ENCODE measurements at places on chromosomes 7 and 10.

GRCh38 chr10:90889636-90890035 is 17.9 kb downstream of the RPP30 start:
- no peak for DNase-seq

DNA sequence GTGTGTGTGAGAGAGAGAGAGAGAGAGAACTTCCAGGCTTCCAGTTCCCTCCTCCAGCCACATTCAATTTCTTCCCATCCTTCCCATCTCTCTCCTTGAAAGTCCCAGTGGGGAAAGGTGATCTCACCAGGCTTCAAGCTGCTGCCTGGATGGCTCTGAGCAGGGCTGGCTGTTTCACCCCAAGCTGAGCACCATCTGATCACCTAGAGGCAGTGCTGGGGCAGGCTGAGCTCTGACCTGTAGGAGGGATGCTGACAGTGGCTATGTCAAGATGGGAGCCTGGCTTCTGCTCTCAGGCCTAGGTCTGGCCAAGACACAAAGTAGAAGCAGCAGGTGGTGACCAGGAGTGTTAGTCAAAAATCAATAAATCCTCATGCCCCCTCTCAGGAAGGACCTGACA is 370.8 kb downstream of the PLXNA4 start:
- no peak for DNase-seq

- no peak for DNase-seq
These were observed 165.7 kb downstream of the HECW1 start for GRCh38 chr7:43278088-43278644.

- DNase-seq, result peak; percentile 16
These were observed 32.8 kb upstream of the PHF14 start for GRCh38 chr7:10940704-10941355.

GRCh38 chr7:132379292-132379691 is 197.0 kb downstream of the PLXNA4 start:
- DNase-seq, result no peak

- no peak for DNase-seq
These were observed 67.3 kb downstream of the CACUL1 start for GRCh38 chr10:118687472-118687871.

DNA sequence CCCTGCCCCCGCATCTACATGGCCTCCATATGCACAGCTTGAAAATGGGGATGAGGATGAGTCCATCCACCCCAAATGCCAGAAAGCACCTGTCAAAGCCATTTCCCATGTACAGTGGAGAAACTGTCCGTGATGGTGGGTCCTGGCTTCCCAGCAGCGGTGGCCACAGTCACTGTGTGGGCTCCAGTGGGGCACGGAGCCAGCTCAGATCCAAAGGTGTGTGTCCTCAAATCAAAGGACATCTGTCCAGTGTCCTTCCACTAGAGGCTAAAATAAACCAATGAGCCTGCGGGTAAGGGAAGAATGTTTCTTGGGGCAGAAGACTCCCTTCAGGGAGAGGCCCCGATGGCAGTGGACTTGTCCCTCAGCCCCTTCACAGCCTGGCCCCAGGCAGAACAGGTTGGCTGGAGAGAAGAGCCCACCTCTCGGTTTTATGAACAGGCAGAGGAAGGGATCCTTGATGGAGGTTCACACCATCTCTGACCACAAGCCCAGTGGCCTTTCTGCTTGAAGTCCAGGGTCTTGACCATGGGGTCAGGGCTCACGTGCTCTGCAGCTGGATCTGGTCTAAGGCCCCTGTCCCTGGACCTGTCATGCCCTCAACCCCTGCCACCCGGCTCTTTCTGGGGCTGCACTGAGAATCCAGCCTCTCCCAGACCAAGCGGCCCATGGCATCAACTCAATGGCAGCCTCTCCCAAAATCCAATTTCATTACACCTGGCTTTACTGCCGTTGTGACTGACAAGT is 106.9 kb downstream of the TCERG1L start:
- DNase-seq, result no peak

DNA sequence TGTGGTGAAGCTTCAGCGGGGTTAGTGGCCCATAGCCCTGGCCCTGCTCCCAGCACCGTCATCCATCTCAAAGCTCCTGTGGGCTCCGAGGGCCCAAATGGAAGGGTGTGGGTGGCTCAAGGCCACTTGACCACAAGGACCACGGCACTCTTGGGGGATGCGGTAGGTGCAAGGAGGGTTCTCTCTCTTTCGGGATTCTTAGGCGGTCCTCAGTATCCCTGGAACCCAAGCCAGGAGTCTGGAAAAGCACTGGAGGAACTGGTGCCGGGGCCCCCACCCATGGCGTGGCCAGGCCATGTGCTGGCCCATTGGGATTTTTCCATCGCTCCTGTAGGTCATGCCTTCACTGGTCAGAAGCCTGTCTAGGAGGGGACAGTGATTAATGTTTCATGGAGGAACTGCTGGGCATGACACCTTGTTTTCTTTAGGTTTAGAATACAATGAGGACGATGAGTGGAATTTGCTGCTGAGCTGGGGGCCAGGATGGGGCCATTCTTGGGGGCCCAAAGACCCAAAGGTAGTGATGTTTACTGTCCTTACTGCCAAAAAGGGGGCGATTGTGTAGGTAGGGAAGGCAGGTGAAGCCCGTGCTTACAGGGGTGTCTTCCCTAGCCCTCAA is 16.7 kb downstream of the AQP1 start:
- no peak for DNase-seq

GRCh38 chr10:14487488-14487883 is 156.8 kb upstream of the FRMD4A start:
- no peak for DNase-seq

- no peak for DNase-seq
These were observed 212.1 kb downstream of the DGKB start for GRCh38 chr7:14690486-14690885.

GRCh38 chr10:76305930-76306615 is 874.6 kb downstream of the LRMDA start:
- no peak for DNase-seq

GRCh38 chr10:19290770-19291169 is 242.2 kb downstream of the MALRD1 start:
- DNase-seq, result no peak

DNA sequence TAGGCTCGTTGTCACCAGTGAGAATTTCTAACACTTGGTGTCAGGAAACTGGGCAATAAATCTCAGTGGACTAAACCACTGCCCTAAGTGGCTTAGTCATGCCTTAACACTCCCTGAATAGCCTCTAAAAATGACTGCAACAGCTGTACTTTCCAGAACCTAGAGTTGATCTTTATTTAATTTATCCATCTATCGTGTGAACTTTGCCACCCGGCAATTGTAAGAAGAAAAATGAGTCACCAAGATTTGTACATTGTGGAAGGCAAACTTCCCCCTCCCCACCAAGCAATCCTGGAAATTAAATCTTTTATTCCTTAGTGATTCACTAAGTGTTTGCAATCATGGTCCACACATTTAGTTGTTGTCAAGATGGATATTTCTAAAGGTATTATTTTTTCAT is 47.1 kb downstream of the NXPH1 start:
- DNase-seq, result no peak

- DNase-seq, result no peak
These were observed 567 bp downstream of the KCNH2 start for GRCh38 chr7:150977382-150978125.

GRCh38 chr10:24344279-24344678 is 135.3 kb downstream of the KIAA1217 start:
- DNase-seq, result no peak

DNA sequence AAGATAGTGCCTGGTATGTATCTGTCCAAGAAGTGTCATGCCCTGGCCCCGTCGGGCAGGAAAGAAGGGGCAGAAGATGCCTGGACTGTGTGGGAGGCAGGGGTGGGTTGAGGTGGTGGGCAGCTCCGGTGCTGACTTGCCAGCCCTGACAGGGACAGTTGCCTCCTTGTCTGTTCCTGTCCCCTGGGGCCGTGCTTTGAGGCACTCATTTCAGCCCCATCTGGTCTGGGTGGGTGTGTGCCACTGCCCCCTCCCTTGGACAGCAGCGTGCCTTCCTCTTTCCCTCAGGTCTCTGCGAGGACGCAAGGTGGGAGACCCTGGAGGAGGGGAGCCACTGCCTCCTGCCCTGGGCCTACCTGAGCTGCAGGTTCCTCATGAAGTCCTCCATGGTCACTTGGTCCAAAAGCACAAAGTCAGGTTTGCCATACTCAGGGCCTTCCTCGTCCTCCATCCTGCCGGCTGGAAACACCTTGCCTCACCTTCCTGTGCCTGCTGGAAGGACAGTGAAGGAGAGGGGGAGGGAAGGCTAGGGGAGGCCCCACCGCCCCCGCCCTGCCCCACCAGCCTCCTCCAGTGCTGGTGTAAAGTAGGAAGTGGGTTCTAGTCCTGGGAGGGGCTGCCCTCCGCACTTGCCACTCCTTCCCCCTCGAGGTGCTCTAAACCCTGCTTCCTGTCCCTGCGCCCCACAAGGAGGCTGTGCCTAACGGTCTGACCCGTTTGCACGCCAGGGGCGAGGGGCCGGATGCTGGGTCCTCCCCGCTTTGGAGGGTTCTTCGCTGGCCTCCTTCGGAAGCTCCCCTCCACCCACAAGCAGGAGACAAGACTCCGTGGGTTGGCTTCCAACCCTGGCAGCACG is at the start of gene MYO1G:
TSS of gene MYO1G (minus strand) at position 505 of the 856 bp plus-strand sequence. CDS start at position 451, 54 bp downstream.
- no peak for DNase-seq

DNA sequence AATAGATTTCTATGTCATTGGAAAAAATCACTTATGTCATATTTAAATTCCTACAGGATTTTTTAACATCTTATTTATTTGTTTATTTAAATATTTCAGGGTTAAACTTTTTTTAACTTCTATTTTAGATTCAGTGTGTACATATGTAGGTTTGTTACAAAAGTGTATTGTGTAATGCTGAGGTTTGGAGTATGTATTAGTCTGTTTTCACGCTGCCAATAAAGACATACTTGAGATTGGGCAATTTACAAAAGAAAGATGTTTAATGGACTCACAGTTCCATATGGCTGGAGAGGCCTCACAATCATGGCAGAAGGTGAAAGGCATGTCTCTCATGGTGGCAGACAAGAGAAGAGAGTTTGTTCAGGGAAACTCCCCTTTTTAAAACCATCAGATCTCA is 65.4 kb downstream of the MGAM2 start:
- DNase-seq, result no peak

- DNase-seq, result no peak
These were observed 247.3 kb downstream of the SUGCT start for GRCh38 chr7:40382145-40382544.

GRCh38 chr7:129748356-129749109 is 137.0 kb downstream of the NRF1 start:
- DNase-seq, result no peak

DNA sequence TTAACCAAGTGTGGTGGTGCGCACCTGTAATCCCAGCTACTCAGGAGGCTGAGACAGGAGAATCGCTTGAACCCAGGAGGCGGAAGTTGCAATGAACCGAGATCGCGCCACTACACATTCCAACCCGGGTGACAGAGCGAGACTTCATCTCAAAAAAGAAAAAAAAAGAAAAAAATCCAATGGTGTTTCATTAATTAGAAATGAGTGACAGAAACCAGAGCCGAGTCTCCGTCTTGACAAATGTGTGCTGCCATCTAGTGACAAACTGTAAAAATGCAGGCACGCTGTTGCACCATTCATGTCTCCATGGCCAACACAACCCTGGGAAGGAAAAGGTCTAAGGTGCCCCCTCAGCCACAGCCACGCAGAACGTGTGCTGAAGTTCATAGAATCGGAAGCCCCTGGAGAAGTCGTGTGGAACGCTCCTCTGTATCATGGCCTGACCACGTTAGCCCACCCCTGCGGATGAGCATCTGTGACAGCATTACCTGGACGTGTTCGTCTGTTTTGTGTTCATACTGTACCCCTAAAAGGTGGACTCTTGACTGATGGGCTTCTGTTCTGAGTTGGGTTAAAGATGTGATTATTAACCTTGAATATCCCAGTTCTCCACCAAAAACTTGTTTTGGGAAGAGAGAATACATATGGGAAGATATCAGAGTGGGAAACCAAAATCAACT is 94.9 kb downstream of the LYZL2 start:
- DNase-seq, result no peak

GRCh38 chr7:106425017-106425719 is 140.4 kb upstream of the NAMPT start:
- no peak for DNase-seq

GRCh38 chr7:36573066-36573465 is 151.2 kb downstream of the AOAH start:
- DNase-seq, result no peak

DNA sequence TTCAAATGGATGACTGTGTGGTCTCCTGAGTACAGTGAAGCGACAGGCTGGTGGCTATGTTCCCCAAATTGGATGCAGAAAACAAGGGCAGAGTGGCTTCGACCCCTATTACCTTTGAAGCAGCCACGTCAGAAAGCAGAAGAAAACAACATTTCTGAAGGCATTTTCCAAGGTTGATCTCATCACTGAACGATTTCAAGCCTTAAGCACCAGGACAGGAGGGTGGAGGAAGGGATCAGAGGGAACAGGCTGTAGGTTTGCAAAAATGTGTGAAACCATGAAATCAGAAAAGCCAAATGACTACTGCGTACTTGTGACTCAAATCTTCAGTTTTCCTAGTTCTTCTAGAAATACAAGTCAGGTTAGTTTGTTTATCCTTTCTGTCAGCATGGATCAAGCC is 181.0 kb upstream of the TMEM106B start:
- no peak for DNase-seq

- no peak for DNase-seq
These were observed 59.6 kb downstream of the ZNF800 start for GRCh38 chr7:127332880-127333279.

DNA sequence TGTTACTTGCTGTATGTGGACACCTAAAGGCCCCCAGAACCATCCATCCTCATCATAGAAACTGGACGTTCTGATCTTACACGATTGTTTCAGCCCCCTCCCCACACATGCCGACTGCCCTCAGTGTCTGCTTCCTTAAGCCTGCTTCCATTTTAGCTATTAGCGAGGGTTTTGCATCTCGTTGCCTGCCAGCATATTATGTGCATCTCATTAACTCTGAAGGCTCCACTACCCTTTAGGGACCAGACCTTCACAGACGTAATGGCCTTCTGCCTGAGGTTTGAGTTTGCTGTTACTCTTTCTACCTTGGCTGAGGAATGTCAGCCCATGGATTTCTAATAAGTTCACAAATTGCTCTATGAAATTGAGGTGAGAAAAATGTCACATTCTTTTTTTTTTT is 53.9 kb upstream of the LRGUK start:
- DNase-seq, result no peak

DNA sequence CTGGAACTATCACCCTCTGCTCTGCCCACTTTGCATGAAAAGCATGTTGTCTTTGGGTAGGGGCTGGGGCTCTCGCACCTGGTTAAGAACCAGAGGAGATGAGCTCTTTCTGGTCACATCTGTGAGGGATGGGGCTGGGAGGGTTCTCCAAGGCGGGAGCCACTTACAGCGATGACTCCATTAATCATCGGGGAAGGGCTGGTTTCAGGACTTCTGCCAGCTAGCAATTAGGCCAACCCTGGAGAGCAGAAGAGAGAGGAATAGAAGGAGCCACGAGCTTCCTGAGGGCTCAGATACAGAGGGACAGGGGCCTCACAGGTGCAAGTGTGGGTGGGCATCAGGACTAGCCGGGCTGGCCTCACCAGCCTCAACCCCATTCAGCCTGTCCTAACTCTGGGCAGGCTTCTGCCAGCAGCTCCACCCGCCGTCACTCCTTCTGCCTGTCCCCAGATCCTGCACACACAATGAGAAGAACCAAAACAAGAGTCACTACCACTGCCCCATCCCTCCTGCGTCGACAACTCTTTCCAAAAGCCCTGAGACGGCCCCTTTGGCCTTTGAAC is 8.4 kb downstream of the AQP1 start:
- DNase-seq, result no peak

GRCh38 chr10:112875476-112876267 is 74.4 kb upstream of the TCF7L2 start:
- no peak for DNase-seq

Measured in NCI-H1930 (cell line).